CD4-positive, alpha-beta T cell treated with Interleukin-17A for 1 hour (primary cell): ENCODE measurements at places on chromosomes 6 and 20.

GRCh38 chr6:10316373-10316721 is 98.5 kb downstream of the TFAP2A start:
- DNase-seq: no peak

DNA sequence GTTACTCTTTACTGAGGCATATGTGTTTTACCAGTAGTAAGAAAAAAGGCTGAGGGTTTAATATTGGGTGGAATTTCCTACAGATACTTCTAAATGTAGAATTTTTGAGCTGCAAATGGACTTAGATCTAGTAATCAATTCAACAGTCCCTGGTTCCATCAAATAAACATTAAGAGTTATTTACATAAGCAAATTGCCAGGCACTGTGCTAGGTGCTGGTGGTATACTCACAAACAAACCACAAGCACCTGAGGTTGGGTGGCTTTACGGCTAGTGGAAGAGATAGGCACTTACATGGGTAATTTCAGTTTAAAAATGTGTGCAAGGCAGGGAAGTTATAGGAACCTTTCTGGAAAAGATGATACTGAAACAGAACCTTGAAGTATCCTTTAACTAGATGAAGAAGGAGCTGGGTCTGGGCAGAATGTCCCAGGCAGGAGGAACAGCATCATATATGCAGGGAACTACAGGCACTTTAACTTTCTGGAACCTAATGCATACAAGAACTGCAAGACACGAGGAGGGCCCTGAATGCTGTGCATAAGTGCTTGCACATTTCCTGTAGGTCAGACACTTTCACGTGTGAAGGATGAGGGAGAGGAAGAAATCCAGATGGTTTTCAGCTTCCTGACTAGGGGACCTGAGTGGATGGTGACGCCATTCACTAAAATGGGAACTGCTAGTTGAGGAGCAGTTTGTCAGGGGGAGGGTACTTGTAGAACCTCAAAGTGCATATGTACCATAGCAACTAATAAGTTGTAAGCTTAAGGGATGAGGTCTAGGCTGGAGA is 4.5 kb downstream of the CCN6 start:
- no peak for DNase-seq

GRCh38 chr6:46781478-46782378 is 11.5 kb upstream of the MEP1A start:
- peak; percentile 22 for DNase-seq

- no peak for DNase-seq
Observed at GRCh38 chr6:121663292-121663810, 227.9 kb downstream of the GJA1 start.

DNA sequence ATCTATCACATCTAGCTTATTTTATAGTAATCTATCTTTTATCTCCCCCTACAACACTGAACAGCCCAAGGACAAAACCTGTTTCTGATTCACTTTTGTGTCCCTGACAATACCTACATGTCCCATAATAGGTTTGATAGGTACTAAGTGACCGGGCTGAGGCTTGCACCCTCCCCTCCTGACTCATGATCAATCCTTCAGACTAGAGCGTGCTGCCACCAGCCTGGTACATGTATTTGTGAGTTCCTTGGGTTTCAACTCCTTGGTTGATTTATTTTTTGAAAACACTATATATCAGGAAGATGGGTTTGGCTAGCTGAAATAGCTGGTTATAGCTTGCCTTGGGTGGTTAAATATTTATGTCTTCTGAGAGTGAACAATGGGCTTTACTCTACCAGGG is 41.6 kb upstream of the RAB23 start:
- DNase-seq: no peak

DNA sequence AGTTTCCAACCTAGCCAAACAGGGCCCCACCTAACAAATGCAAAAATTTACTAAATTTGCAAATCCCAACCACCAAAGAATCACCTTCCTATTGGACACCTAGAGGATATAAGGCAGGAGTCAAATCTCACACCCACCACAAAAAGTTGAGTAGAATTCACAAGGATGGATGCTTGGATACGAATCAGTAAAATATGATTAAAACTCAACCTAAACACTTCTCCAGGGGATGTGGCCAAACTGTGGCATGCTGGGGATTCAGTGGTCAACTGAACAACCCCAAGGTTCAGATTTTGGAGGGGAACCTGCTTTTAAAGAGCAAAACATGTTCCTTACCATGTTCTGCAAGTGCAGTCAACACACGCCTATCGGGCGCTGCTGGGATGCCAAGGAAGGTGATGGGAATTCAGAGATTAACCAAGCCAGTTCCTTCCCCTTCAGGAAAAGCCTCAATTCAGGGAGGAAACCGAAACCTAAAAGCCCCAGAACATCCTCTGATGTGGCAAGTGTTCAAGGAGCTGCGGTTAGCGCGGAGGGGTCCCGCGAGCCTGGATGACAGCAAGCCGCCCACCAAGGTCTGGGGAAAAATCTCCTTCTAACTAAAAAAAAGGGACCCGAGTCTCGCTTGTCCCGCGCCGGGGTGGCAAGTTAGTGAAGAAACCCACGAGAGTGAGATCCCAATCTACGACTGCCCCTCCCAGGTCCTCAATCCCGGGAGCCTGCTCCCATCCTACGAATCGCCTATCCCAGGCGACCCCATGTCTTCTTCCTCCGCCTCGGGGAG is 902 bp downstream of the SAMHD1 start:
- DNase-seq: peak; percentile 65

DNA sequence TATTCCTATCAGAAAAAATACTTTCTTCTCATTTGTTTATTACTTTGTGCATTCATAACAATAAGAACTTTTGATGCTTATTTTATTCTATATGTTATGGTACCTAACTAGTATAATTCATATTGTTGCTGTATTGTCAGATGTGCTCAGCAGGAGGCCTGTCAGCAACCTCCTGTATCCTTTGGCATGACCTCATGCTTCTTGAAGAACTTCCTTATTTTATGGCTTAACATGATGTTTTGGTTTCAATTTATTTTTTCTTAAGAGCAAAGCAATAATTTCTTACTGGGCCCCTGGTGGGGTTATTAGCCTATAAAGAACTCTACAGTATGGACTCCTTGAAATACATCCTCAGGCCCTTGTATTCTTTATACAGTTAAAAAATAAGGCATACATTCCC is 17.3 kb downstream of the GGTLC1 start:
- no peak for DNase-seq

GRCh38 chr6:39061588-39061987 is 13.0 kb downstream of the GLP1R start:
- DNase-seq: no peak

- no peak for DNase-seq
Observed at GRCh38 chr6:99338188-99338587, 11.3 kb downstream of the FAXC start.

GRCh38 chr6:117142995-117143394 is 122.4 kb upstream of the VGLL2 start:
- no peak for DNase-seq

DNA sequence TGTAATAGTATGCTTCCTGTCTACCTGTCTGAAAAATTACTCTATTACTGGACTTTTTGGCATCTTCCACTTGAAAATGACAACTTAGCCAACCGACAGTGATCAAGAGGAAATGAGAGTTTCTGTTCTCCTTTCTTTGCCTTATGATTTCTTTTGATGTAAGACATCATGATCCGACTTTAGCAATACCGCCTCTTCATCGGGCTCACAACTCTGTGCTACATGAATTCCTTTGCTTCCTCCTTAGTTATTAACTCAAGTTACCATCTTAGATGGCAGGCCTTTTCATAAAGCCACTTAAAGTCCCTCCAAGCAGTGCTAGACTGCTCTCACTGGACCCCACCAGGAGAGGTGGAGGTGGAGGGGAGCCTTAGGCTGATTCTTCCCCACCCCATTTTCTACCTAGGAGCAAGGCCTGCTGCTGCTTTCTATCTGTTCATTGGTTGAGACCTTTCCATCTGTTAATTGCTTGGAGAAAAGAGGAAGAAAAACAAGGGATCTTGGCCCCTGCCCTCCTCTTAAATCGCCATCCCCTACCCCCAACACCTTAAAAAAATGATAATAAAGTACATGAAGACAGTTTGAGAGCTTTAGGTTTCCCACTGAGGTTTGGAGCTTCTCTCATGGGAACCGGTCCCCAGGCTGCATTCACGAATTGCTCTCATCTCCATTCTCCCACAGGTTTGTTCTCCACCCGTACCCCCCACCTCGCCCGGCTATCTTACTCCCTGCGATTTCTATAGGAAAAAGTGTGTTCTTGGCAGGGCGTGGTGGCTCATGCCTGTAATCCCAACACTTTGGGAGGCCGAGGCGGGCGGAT is 21.6 kb upstream of the MCM3 start:
- DNase-seq: peak; percentile 44

DNA sequence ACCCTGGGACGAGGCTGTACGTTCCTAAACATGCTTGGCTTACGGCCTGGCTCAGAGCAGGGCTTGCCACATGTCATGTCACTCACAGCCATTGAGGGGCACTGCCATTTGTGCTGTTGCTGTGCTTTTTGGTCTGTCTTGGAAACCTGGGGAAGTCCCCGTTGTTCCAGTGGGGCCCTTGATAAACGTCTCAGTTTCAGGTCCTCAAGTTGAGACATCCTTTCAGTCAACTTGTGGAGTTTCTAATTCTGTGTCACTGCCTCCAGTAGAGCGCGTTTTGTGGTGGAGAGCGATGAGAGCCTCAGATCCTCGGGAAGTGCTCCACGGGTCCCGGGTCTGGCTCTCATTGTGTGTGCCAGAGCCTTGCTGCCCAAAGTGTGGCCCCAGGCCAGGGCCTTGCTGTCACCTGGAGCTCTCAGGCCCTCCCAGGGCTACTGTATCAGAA is 43.0 kb upstream of the CCR6 start:
- DNase-seq: peak; percentile 76

GRCh38 chr20:29689411-29690225 is 1567.8 kb upstream of the DEFB115 start:
- DNase-seq: no peak

- DNase-seq: no peak
Observed at GRCh38 chr6:155171747-155172449, 91.9 kb upstream of the CLDN20 start.

GRCh38 chr6:88705601-88706000 is 257.8 kb downstream of the RNGTT start:
- DNase-seq: no peak
